ENCODE measurements at places on chromosomes 12 and 14.

- peaks cover 8% of the 10 kb centered on the region for H3K4me1 ChIP-seq
- H3K4me3 ChIP-seq: no peak overlapping the region
- H3K27me3 ChIP-seq: peaks cover 18% of the 10 kb centered on the region
- H3K27ac ChIP-seq: peak overlapping the region; percentile 92
Measured at GRCh38 chr14:104587641-104588040, 8.1 kb downstream of the C14orf180 start.

DNA sequence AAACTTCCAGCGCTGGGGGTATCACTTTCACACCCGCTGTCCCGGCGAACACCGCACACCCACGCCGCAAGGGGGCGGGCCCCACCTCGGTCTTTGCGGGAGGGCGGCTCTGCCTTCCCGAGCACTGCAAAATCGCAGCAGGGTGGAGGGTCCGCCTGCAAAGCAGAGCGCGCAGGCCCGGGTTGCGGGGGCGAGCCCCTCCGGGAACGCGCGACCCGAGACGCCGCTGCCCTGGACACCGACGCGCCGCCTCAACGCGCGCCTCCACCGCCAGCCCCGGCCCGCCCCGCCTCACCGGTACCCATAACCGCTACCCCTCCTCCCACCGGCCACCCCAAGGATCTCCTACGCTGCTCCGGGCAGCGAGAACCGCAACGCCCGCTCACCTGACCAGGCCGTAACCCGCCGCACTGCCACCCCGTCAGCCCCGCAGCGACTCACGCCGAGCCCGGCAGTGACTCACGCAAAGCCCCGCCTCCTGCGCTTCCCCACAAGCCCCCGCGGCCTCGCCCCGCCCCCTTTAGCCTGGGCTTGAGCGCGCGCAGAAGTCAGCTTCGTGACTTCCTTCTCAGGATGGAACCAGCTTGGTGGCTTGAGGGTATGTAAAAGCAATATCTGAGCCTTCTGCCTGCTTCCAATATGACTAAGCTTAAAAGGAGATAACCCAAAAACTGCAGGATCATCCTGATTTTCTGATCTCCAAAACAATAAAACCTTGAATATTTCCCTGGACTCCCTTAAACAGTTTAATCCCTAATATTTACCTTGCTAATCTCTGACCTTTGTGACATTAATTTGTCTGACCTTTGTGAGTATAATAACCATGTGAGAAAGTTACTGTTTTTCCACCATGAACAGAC lies at the start of gene RPAP3:
TSS of gene RPAP3 (minus strand) at position 465 of the 860 bp plus-strand sequence. CDS start 3,190 bp downstream, outside the sequence.
- H3K4me1 ChIP-seq: peaks cover 17% of the 10 kb centered on the region
- H3K27ac ChIP-seq: peak within 1 kb of the TSS; percentile 91
- H3K4me3 ChIP-seq: peak within 1 kb of the TSS; percentile 92
- peaks cover 19% of the 10 kb centered on the region for H3K36me3 ChIP-seq
- no peaks in the 10 kb centered on the region for H3K27me3 ChIP-seq
- DNase-seq: peak; percentile 97

GRCh38 chr14:68911594-68912227 lies 67.4 kb downstream of the ACTN1 start:
- no peaks in the 10 kb centered on the region for H3K36me3 ChIP-seq
- no peaks in the 10 kb centered on the region for H3K27me3 ChIP-seq
- H3K4me1 ChIP-seq: peaks cover 41% of the 10 kb centered on the region
- DNase-seq: peak; percentile 73
- no peak overlapping the region for H3K27ac ChIP-seq

DNA sequence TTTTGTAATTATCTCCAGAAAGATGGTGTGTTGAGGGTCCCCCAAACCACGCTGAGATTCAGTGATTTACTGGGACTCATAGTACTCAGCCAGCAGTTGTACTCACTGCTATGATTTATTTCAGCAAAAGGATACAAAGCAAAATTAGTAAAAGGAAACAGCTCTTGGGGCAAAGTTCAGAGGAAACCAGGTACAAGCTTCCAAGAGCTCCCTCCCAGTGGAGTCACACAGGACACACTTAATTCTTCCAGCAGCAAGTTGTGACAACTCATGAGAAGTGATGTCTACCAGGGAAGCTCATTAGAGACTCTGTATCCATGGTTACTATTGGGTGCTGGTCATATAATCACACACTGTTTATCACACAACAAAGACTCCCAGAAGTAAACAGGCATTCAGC lies 38.7 kb downstream of the TTC8 start:
- no peaks in the 10 kb centered on the region for H3K4me1 ChIP-seq
- no peak overlapping the region for H3K4me3 ChIP-seq
- peaks cover 8% of the 10 kb centered on the region for H3K36me3 ChIP-seq
- no peak for DNase-seq
- H3K27ac ChIP-seq: no peak overlapping the region

GRCh38 chr14:82387699-82388098 lies 854.0 kb upstream of the SEL1L start:
- no peaks in the 10 kb centered on the region for H3K27me3 ChIP-seq
- H3K36me3 ChIP-seq: no peaks in the 10 kb centered on the region
- no peaks in the 10 kb centered on the region for H3K4me1 ChIP-seq
- no peak overlapping the region for H3K4me3 ChIP-seq

DNA sequence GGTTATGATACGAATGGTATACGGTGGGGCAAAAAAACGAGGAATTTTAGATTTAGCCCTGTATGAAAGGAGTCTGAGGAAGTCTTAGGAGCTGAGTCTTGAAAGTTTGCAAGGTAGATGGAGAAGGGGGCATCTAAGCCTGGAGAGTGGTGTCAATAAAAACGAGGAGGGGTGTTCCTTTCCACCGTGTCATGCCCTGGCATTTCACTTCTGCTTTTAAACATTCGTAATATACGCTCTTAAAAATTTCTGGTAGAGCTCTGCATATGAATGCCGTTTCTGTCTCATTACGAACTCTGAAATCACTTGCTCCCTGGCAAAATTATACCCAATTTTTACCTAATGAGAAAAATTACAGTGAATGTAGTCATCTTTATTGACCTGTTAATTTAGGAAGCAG lies 170.2 kb downstream of the ERC1 start:
- no peak overlapping the region for H3K4me3 ChIP-seq
- H3K36me3 ChIP-seq: no peaks in the 10 kb centered on the region
- DNase-seq: no peak
- H3K27me3 ChIP-seq: no peaks in the 10 kb centered on the region

DNA sequence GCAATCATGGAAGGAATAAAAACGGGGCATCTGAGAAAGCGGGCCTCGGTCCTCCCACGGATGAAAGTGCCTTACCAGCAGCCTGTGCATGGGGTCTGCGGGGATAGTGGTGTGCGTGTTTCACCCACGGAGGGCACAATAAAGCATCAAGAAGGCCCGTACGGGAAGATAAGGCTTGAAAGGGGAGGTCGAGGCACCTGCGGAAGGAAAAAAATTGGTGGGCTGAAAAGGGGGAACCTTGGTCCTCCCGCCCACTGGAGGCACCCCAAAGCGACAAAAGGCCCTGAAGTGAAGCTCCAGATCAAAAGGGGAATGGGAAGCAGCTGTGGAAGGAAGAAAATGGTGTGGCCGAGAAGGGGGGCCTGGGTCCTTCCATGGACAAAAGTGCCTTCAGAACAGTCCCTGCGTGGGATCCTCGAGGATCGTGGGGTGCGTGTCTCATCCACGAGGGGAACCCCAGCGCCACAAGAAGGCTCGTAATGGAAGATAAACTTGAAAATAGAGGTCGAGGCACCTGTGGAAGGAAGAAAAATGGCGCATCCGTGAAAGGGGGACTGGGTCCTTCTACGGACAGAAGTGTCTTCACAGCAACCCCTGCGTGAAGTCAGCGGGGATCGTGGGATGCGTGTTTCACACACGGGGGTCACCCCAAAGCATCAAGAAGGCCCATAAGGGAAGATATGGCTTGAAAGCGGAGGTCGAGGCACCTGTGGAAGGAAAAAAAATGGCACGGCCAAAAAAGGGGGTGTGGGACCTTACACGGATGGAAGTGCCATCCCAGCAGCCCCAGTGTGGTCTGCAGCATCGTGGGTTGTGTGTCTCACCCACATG lies 276.9 kb downstream of the ALG10 start:
- peaks cover 31% of the 10 kb centered on the region for H3K27me3 ChIP-seq
- H3K4me3 ChIP-seq: no peak overlapping the region
- peak; percentile 2 for DNase-seq
- H3K27ac ChIP-seq: no peak overlapping the region
- no peaks in the 10 kb centered on the region for H3K36me3 ChIP-seq

DNA sequence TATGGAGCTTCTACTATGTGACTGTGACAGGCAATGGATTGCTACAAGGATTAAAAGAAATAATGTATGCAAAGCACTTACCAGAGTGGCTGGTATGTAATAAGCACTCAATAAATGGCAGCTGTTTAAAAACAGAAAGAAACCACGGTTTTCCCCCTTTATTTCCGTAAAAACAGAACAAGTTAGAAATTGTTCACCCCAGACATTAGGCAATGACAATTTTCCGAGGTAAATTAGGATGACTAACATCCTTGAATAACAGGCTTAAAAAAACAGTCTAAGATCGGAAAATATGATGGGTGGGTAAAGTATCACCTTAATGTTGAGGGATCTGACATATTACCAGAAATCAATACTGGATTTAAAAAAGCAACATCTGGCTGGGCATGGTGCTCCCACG lies 20.9 kb upstream of the CNIH1 start:
- DNase-seq: no peak
- H3K27ac ChIP-seq: no peak overlapping the region
- no peak overlapping the region for H3K4me3 ChIP-seq
- no peaks in the 10 kb centered on the region for H3K27me3 ChIP-seq

DNA sequence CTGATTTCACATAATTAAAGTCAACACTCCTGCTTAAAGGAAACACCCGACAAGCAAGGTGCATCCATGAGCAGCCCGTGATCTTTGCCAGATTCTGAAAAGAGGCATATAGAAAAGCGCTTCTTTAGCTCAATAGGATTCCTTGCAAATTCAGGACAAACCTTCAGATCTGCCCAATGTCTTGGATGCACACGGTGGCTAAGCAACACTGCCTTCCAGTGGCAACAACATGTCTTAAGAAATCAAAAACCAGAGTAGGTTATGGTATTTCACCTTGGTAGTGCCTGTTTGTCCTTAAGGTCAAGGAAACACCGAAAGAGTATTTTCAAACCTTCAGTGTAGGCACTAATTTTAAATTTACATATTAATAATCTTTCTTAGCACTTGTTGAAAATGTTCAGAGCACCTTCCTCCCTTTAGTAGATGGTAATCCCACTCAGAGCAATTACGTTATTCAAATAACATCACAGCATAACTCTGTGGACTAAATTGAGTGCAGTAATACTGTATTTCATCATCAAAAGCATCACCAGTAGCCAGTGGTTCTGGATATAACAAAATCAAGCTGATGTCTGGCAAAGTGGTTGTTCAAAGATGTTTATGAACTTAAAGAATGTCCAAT lies 58.0 kb upstream of the CDKN3 start:
- H3K27ac ChIP-seq: no peak overlapping the region
- H3K4me1 ChIP-seq: peaks cover 10% of the 10 kb centered on the region
- H3K27me3 ChIP-seq: peaks cover 9% of the 10 kb centered on the region
- H3K36me3 ChIP-seq: no peaks in the 10 kb centered on the region
- H3K4me3 ChIP-seq: no peak overlapping the region
- no peak for DNase-seq
